ENCODE measurements at places on chromosomes 13 and 19.

DNA sequence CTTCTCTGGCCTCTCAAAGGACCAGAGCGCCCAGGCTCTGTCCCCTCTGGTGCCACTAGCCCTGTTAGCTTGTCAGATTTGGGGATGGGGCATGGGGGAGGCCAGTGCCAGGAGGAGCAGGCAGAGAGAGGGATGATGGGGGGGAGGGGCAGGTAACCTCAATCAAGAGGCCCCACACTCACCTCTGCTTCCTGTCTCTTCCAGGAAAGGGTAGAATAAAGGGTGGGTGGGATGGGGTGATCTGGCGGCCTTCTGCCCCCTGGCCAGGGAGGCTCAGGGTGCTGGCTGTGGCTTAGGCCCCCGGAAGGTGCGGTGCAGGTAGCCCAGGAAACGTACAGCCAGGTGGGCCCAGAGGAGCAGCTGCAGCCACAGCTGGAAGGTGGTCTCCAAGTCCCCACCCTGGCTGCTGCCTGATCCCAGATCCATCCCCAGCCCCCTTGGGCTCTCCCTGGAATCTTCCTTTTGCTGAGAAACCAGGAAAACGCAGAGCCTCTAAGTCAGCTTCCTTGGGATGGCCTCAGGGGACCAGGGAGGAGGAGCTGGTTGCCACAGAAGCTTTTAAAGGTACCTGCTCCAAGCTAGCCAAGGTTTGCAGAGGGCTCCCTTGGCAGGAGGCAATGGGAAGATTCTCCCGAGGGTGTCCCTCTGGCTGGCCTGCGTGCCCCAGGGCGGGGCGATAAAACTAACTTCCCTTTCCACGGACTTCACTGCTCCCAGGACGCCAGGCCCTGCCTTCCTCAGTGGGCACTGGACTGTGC lies 5.3 kb downstream of the PRKACA start:
- no peak for DNase-seq

DNA sequence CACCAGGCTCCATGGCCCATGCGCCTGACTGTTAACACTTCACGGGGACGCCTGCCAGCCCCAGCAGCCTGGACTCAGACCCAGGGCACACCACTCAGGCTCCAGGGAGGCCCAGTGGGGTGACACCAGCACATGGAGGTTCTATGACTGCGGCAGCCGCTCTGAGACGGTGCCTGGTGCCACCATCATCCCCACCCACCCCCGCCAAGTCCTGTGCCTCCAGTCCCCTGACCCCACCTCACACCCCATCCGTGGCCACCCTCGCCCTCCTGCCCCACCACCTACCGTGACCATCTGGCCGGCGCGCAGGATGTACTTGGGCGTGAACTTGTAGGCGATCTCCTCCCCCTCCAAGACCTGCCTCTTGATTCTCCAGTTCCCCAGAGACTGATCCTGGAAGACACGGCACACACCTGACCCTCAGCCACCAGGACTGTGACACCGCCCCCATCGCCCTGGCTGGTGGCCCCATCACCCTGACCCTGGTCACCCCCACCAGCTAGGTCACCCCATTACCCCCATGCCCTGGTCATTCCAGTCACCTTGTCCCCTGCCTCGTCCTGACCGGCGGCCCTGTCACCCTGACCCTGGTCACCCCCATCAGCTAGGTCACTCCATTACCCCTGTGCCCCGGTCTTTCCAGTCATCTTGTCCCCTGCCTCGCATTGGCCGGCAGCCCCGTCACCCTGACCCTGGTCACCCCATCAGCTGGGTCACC lies 4.9 kb upstream of the TIMM13 start:
- DNase-seq, result no peak

- no peak for DNase-seq
Observed at GRCh38 chr13:21852043-21852442, 181.2 kb downstream of the FGF9 start.

- DNase-seq, result peak; percentile 75
Observed at GRCh38 chr19:47427241-47428176, 8.2 kb upstream of the MEIS3 start.

- peak; percentile 95 for DNase-seq
Observed at GRCh38 chr19:19120308-19121231, 17.7 kb downstream of the TMEM161A start.

GRCh38 chr13:47112205-47112902 lies 215.5 kb upstream of the HTR2A start:
- DNase-seq, result no peak

DNA sequence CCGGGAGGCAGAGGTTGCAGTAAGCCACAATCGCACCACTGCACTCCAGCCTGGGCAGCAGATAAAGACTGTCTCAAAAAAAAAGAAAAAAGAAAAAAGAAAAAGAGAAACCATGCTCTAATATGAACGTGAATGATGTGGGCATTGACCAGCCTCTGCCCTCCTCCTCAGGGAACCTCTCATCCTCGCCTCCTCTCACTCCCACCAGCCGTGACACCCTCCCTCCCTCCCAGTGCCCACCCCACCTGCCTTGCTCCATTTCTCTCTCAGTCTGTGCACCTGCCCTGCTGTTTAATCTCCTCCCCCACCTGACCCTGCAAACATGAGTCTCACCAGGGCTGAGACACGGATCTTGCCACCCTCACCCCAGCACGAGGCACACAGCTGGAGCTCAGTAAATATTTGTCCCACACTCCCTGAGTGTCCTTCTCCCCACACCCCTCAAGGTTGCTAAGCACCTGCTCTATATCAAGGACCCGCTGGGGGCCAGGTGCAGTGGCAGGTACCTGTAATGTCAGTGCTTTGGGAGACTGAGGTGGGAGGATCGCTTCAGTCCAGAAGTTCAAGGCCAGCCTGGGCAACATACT lies 7.5 kb upstream of the BCAT2 start:
- DNase-seq, result no peak

GRCh38 chr13:48578516-48579164 lies 45.8 kb upstream of the RCBTB2 start:
- no peak for DNase-seq

DNA sequence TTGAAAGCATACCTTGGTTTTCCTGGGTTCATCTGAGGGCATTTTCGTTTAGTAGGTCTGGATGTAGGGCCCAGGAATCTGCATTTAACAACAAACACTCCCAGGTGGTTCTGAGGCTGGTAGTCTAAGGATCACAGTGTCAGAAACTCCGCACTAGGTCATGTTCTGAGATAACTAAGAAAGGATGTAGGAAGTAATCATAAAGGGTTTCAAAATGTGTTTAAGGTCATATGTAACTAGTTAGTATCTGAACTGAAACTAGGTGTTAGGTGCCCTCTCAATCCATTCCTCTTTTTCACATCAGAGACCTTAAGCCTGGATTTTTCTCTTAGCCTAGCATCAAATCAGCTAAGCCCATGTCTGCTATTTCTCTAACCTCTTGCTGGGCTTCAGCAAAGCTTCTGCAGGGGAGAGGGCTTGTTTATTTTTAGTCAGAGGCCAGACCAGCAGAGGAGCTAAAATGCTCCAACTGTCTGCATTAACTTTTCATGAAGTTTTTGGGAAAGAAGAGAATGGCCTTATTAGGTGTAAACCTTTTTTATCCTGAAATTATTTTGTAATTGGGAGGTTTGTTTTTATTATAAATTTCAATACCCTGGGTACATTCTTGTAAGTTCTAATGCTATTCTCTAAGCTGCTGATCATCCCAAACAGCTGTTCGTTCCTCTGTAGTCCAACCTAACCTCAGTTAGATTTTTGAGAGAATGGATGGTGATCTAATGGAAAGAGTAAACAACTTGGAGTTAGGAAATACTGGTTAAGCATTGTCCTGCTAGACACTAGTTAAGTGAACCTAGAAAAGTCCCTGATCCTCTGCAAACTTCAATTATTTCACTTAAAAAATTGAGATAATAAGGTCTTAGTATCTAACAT lies 262.8 kb upstream of the RFC3 start:
- peak; percentile 6 for DNase-seq

DNA sequence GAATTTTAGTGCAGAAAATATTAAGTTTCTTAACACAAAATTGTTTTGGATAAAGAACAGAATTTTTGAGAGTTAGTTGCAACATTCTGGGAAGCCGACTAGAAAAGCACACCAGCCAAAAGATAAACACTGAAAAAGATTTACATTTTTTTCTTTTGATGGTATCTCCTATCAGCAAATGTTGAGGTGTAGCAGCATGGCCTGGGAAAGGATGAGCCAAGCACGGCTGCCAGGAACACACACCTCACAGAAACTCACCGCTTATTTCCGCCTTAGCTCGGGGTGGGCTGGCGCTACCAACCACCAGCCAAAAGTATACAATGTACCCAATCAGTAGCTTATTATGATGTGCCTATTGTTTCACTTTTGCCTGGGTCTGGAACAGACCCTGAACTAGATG lies 134.7 kb downstream of the MIPEP start:
- DNase-seq, result no peak

DNA sequence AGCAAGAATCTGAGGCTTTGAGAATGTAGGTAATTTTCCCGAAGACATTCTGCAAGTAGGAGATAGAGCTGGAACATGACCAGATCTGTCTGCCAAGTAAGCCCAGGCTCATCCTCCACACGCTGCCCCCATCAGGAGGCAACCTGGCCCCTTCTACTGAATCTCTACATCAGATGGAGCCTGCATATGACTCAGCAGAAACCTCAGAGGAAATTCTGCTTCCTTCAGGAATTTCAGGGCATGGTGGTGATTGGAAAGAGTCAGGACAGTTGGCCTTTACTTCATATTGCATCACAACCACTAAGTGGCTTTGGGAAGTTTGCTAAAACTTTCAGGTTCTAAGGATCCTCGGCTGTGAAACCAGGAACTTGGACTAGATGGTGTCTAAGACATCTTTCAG lies 85.2 kb downstream of the LRRC63 start:
- DNase-seq, result no peak

- no peak for DNase-seq
Observed at GRCh38 chr13:38340624-38341023, 9.0 kb upstream of the UFM1 start.

GRCh38 chr19:3178973-3179738 lies 587 bp downstream of the S1PR4 start:
- no peak for DNase-seq

DNA sequence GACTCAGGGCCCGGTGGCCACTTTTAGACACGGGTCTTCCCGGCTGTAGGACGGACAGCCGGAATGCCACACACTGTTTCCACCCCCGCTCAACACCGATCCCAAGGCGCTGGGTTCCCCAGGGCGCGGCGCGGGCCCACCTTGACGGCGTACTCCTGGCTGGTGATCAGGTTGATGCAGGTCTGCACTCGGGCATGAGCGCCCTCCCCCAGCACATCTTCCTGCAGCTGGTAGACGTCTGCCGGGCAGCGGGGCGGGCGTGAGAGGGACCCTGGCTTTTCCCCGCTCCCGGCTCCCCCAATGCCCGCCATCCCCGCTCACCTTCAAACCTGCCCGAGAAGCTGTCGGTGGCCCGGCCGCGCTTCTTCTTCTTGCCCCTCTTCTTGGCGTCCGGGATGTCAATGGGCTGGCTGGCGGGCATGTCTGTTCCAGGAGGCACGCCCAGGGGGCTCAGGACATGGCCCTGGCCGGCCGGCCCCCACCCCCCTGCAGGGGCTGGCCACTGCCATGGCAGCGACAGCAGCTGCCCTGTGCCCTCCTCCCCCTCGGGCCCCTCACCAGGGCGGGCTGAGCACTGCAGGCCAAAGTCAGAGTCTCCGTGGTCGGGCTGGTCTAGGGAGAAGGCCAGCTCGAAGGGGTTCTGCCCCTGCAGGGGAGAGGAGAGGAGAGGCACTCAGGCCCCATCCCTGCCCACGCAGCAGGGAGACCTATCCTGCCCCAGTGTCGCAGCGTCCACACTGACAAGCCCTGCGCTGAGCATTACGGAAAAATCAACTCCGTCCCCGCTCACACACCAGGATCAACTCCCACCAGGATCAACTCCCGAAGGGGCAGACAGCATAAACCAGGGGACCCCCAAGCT lies 4.8 kb downstream of the MKNK2 start:
- no peak for DNase-seq

- no peak for DNase-seq
Observed at GRCh38 chr13:40933508-40934204, 85.5 kb downstream of the ELF1 start.

DNA sequence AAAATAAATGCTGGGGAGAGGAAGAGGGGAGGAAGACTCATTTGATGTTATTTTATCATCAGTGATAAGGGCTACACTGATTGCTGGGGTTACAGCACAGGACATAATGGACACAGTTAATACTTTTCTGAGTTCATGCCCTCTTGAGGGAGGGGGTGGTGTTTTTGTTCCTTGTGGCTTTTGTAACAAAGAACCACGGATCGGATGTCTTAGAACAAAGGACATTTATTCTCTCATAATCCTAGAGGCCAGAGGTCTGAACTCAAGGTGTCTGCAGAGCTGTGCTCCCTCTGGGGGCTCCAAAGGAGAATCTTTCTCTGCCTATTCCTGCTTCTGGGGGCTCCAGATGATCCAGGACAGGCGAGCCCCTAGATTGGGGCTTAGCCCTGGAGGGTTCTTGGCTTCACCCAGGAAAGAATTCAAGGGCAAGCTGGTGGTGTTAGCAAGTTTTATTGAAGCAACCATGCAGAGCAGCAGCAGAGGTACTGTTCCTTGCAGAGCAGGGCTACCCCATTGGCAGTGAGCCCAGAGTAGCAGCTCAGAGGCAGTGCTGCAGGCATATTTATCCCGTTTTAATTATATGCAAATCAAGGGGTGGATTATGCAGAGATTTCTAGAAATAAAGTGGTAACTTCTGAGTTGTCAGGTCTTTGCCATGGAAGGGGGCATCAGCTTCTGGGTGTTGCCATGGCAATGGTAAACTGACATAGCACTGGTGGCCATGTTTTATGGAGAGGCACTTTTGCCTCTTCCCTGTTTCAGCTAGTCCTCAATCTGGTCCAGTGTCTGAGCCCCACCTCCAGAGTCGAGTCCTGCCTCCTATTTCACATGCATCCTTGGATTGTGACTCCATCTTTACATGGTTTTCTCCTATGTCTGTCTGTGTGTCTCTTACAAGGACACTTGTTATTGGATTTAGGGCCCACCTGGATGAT lies 18.0 kb downstream of the VAV1 start:
- DNase-seq, result no peak

DNA sequence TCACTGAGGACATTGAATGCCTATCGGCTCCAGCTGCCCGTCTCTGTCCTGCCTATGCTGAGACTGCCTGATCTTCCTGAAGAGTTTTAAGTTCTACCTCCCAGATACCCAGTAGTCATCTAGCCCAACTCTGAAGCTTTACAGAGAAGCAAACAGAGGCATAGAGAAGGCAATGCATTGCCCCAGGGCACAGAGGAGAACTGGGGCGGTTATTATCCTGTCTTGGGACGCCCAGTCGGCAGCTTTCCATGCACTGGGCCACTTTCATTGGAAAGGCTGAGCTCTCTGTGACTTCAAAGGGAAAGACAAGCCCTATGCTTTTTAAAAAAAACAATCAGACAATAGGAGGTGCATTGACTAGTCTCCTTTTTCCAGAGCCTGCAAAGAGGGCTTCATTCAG lies 71.6 kb downstream of the HSPH1 start:
- no peak for DNase-seq

GRCh38 chr13:77729502-77730221 lies 32.2 kb downstream of the SLAIN1 start:
- no peak for DNase-seq

GRCh38 chr13:90156390-90156789 lies 1191.1 kb upstream of the MIR17HG start:
- no peak for DNase-seq

All from HEK293T (cell line).